Stimulated activated CD4-positive, alpha-beta T cell treated with anti-CD3 and anti-CD28 coated beads, Interleukin-15, amount 100 ng/mL, for 1 hour (primary cell): ENCODE measurements at places on chromosomes 11 and 22.

DNA sequence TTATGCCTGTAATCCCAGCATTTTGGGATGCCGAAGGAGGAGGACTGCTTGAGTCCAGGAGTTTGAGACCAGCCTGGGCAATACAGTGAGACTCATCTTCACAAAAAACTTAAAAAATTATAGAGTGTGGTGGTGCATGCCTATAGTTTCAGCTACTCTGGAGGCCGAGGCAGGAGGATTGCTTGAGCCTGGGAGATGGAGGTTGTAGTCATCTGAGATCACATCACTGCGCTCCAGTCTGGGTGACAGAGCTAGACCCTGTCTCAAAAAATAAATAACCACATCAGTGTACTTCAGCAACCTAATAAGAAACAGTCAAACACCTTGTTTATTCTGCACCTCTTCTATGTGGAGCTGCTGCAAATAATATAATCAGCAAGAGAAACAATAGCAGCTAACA is 1.4 kb downstream of the NARS2 start:
- DNase-seq = no peak

- no peak for DNase-seq
These were observed 668 bp downstream of the F2 start for GRCh38 chr11:46719543-46720218.

- DNase-seq = no peak
These were observed at the start of gene PNPLA2 for GRCh38 chr11:818396-819128. PNPLA2 (plus strand) TSS chr11:818914; CDS start chr11:819719, 805 bp downstream.

DNA sequence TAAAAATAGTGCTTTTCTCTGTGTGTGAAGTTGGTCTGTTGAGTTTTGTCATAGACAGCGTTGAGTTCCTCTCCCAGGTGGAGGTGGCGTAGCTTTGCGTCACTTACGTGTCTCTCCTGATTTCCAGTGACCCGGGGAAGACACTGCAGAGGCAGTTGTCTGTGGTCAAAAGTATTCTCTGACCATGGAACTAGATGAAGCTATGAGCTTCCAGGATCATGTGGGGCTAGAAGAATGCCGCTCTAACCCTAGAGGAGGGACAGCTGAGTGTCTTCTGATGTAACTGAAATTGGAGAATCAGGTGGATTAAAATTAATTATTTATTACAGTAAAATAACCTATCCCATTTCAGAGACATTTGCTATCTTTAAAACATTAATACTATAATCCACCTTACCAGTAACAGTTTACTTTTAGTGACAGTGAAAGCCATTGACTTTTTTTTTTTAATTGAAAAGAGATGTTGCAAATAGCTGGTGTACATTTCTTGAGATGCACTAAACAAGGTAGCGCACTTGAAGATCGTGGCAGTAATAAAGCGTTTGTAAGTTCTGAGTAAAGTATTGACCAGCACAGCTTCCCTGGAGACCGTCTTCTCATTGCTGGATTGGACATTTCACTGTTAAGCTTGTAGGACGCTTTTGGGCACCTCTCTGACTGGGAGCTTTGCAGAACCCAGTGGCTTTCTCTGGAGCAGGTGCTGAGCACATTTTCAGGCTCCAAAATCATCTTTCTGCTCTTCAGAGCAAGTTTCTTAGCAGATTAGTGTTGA is 9.7 kb downstream of the CAT start:
- no peak for DNase-seq

- DNase-seq = no peak
These were observed 312.7 kb downstream of the NTM start for GRCh38 chr11:131683131-131683530.

- no peak for DNase-seq
These were observed 4.7 kb upstream of the OR52I2 start for GRCh38 chr11:4576880-4577279.

GRCh38 chr22:28000361-28000760 is 81.3 kb upstream of the PITPNB start:
- DNase-seq = no peak

DNA sequence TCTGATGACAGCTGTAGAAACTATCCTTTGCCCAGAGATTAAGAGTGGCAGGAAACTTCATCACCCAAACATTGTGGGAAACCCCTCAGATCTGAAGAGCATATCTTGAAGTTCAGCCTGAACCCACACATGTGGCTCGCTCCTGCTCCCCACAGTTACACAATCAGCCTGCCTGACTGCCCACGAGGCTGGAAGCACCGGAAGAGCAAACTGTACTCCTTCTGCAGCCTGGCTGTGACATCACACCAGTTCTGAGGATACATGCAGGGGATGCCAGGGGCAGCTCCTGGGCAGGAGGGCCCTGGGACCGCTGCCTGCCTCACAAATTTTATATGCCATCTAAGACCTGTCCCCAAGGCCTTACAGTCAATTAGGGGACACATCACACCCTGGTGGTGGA is 444.4 kb downstream of the BUD13 start:
- no peak for DNase-seq

GRCh38 chr11:133081730-133082452 is 450.4 kb downstream of the OPCML start:
- no peak for DNase-seq

DNA sequence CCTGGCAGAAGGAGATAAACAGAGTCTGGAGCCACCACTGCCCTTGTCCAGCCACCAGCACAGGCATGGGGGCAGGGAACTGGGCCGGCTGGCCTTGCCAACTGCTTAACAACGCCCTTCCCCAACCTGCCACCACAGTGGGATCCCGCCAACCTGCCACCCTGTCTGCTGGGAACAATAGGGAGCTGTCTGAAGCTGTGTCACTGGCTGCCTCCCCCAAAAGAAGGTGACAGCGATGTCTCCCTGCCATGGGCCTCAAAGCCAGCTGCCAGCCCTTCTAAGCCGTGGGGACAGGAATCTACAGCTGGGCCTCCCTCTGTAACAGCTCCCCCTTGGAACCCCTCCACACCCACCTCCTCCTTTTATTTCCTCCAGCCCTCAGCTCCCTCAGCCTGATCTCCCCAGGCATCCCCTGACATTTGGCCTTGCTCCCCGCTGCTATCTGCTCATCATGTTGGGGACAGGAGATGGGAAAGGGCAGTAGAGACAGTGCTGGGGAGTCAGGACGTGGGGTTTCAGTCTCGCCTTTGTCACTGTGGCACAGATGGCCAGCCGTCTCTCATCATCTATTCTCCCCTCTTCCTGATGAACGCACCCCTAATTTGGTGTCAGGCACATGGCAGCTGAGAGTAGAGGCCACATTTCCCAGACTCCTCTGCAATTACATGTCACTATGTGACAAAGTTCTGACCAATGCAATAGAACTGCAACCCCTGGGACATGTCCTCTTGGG is 51.3 kb upstream of the PRDM11 start:
- no peak for DNase-seq

DNA sequence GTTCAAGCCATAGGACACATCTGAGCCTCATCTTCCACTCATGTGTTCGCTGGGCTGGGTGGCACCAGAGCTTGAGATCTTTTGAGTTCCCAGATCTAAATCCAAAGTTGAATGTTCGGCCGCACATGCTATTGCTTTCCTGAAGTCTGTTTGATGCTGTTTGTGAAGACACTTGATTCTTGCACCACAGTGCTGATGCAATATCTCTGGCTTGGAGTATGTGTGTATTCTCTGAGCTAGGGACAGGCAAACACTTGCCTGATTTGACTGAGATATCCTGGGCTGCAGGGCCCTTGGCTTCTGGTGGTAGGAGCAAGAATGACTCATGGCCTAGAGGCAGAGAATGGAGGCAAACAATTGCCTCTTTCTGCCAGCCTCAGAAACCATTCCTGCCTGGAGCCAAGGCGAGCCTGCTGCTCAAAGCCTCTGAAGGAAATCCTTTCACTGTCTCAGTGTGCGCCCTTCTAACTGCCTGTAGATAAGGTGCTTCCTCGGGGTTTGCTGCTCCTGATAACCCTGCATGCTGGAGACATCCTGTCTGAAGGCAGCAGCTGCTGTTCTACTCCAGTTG is 73.0 kb downstream of the CYB5R2 start:
- DNase-seq = no peak

DNA sequence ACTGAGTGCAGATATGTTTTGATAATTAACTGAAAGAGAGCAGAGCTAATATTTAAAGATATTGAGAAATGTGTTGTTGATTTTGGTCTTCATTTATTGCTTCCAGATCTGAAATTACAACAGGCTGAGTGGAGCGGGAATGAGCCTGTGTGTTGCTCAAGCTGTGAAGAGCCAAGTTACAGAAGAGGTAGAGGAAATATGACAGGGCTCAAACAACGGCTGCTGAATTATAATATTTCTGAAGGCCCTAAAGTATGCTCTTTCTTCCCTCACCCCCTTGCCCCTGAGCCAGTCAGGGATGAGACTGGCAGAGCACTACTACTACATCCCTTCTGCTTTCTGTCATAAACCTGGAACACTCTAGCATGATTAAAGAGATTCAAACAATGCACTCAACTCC is 115.6 kb downstream of the FANCF start:
- DNase-seq = no peak

- no peak for DNase-seq
These were observed 115.0 kb downstream of the SLC1A2 start for GRCh38 chr11:35304386-35304775.

DNA sequence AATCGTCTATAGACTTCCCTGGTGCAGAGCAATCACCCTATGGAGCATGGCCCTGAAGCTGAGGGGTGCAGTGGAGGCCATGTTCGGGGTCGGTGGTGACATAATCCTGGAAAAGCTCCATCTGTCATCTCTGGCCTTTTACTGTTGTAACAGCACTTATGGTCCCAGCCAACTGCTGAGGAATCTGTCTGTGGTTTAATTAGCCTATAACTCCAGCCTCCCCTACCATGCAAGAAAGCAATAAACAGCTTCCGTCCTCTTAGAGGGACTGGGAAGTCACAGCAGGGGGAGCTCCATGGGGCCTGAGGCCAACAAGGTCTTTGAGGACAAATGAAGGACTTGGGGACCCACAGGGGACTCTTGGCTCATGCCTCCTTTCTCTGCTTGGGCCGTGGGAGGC is 159.1 kb upstream of the NECTIN1 start:
- DNase-seq = no peak

- no peak for DNase-seq
These were observed 142.8 kb upstream of the MTNR1B start for GRCh38 chr11:92826603-92827002.

GRCh38 chr11:74320538-74320937 is 9.1 kb upstream of the P4HA3 start:
- no peak for DNase-seq

- no peak for DNase-seq
These were observed 54.1 kb upstream of the ARHGAP42 start for GRCh38 chr11:100632941-100633452.

DNA sequence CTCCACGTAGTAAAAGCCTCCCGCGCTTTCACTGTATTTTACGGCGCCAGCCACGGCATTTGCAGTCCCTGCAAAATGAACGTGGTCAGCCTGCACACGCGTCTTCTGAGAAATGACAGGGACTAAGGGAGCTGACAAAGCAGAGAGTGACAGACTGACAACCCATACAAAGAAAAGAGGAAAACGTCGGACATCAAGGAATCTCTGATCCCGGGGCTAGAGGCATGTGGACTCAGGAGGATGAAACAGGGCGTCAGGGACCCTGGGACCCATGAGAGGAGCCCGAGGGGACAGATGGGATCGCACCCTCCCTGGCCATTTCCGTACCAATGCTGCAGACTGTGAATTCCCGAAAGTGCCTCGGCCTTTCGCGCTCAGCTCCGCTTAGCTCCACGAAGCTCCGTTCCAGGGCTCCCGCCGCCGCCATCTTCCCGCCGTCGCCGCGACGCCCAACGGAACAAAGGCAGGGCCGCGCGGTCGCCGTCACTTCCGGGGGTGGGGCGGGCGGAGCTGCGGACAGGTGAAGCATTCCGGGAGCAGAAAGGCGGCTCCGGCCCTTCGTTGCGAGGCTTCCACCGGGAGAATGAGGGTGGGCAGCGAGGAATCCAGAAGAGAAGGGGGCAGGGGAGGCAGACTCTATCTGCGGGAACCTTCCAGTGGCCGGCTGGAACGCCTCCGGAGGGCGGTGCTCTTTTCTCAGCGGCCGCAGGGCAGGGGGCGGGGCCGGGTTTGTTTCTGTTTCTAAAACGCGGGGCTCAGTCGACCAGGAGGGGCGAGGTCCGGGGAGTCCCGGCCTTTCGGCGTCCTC is at the start of gene NUP160:
Gene NUP160, minus strand, starts transcription at position 459 of the 808 bp plus-strand sequence. Its CDS starts 32 bp downstream, at position 427.
- DNase-seq = peak; percentile 86

DNA sequence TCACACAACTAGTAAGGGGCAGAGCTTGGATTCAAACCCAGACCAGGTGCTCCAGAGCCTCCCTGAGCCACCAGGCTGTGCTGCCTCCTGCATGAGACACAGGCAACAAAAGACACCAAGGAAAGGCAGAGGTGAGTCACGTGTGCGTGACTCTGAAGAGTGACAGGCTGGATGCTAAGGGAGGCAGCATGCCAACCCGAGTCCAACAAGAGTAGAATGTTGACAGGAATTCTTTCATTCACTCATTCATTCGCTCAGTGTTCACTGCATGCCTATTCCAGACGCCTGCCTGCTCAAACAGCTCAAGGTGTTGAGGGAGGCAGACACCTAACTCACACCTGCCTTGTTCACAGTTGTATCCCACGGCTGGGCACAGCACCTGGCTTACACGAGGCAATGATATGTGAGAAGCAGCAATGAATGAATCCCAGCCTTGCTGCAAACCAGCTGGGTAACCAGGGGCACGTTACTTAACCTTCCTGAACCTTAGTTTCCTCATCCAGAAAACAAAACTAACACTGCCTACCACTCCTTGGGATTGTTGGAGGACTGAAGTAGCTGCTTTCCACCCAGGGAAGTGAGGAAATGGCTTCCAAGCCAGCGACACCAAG is 73.8 kb upstream of the ARFGAP3 start:
- no peak for DNase-seq

DNA sequence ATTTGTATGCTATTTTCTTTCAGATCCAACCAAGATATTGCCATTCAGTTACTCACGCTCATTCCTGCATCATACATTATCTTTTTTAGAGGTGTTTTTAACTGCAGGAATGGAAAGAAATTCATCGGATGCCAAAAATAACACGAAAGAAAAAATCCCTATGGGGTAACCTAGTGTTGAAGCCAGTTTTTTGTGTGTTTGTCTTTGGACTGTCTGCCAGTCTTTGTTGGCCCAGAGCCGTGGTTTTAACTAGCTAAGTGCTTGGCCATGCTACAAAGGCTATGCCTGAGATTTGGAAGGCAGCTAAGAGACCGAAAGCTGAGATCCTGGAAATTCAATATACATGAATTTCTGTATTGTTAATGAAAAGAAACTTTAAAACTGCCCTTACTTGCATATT is 309.8 kb upstream of the CNTN5 start:
- DNase-seq = no peak

DNA sequence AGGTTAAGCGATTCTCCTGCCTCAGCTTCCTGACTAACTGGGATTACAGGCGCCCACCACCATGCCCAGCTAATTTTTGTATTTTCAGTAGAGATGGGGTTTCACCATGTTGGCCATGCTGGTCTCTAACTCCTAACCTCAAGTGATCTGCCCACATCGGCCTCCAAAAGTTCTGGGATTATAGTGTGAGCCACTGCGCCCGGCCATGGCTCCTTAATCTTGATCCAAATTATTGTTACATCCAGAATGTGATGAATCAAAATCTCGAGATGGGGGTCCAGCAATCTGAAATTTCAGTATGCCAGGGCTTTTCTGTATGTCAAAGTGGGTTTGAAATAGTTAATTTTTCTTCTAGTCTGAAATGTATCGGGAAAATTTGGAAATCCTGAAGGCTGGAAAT is 3.7 kb downstream of the RPL27A start:
- DNase-seq = no peak
